ENCODE measurements at places on chromosomes 1 and 21.
A peak's percentile ranks its signal among the peaks of the same experiment; 100 is the strongest.

GRCh38 chr1:157369808-157370521 is 182.3 kb downstream of the FCRL5 start:
- DNase-seq: peak; percentile 65

GRCh38 chr1:14926229-14926628 is 227.3 kb upstream of the TMEM51 start:
- peak; percentile 39 for DNase-seq

- DNase-seq: peak; percentile 43
Measured at GRCh38 chr1:202807451-202807925, 733 bp downstream of the KDM5B start.

DNA sequence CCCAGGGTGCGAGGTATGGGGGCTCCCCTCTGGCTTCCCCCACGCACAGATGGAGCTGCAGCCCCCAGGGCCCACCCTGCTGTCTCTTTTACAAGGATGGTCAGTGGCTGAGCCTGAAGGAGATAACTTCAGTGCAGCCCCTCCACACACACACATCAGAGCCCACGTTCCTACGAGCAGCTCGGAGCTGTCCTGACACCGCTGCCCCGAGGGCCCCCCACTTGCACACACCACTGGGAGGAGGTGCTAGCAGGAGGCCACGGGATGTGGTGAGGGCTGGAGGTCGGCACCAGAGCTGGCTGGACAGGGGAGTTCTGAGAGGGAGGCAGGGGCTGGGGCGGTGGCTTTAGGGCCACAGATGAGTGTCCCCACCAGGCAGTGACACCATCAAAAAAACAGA is 53.9 kb downstream of the MORN1 start:
- DNase-seq: no peak

- no peak for DNase-seq
Measured at GRCh38 chr1:87899746-87900145, 571.1 kb downstream of the LMO4 start.

DNA sequence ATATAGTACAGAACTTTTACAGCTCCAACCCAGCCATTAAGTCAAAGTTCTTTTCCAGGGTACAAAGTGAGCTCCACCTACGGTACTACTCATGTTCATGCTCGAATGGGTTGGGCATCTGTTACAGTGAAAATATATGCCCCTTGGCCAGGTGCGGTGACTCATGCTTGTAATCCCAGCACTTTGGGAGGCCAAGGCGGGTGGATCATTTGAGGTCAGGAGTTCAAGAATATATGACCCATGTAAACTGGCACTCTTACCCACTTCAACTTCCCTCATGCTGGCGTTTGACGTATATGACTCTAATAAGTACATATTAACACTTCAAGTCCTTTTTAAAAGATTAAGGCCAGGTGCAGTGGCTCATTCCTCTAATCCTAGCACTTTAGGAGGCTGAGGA is 71.3 kb upstream of the PKN2 start:
- peak; percentile 65 for DNase-seq

DNA sequence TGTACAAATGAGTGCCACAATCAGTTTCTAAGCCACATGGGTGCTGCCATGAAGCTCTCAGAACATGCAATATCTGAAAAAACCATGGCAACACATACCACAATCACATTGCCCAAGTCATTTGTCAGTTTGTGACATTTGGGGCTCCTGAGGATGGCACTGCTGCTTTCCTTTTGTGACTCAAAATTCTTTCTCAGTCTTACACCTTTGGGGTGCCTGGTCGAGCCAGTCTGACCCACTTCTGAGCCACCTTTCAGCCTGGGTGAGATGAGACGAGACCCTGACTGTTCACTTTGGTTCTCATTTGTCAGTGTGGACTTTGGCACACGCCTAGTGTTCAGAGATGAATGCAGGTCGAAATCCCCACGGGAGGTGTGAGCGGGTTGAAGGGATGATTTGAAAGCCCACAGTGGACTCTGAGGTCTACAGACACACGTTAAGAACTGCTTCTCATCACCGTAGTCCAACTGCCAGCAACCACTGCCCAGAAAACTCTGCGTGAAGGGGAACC is 8.0 kb downstream of the BATF3 start:
- DNase-seq: no peak
